ENCODE measurements at places on chromosomes 7 and 10. TPM values are rescaled to one million over a fixed set of nuclear protein-coding genes. Genes with fewer than 3 reads are reported as not detected.

DNA sequence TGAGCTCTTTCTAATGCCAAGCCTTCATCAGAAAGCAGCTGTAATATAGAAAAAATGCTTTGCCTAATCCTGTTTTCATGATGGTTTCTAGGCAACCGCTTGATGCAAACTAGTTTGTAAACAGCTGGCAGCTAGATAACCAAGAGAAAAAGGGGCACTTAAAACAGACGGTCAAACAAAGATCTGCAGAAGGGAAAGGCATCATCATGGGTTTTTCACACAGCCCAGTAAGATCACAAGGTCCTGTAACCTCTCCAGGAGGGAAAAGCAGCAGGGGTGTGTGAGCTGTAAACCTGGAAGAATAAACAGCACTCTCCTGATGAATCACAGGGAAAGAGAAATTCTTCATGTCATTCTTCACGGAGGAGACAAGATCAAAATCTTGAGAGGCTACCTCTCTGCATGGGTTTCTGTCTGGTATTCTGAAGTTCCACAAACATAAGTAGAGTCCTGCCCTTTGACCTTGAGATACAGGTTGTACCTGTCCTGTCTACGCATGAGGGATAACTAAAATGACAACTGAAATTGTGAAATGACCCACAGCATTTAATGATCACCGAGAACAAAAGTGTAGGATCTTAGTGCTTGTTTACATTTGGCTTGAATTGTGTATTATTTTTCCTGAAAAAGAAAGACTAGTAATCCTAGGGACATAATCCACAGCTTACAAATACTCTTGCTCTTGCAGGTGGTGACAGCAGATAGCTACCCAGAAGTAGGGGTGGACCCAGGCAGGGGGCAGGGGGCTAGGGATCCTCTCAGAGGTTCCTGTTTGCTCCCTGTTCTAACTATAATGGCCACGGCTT lies 48.0 kb downstream of the CREB3L2 start:
- DNase-seq, result no peak

DNA sequence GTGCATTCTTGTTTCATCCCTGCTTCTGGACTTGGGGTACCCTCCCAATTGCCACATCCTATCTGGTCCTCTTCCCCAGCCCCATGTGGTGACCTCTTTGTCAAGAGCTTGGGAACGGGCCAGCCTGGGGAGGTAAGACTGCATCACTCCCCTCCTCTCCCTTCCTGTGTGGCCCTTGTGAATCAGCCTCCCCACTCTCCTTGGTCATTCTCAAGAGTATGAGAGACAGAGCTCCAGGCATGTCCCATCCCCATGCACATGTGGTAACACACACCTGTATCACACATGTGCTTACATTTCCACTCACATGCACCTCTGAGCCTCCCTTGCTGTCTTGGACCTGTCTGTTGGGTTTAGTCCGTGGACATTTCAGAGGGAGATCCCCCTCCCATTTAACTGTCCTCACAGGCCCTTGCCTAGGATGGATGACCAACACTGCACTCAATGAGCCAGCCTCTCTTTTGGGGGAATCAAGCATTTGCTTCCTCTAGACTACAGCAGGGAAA lies 2.6 kb downstream of the MRPL43 start:
- DNase-seq, result no peak

GRCh38 chr10:78191301-78191700 lies 157.6 kb downstream of the RPS24 start:
- DNase-seq, result no peak

DNA sequence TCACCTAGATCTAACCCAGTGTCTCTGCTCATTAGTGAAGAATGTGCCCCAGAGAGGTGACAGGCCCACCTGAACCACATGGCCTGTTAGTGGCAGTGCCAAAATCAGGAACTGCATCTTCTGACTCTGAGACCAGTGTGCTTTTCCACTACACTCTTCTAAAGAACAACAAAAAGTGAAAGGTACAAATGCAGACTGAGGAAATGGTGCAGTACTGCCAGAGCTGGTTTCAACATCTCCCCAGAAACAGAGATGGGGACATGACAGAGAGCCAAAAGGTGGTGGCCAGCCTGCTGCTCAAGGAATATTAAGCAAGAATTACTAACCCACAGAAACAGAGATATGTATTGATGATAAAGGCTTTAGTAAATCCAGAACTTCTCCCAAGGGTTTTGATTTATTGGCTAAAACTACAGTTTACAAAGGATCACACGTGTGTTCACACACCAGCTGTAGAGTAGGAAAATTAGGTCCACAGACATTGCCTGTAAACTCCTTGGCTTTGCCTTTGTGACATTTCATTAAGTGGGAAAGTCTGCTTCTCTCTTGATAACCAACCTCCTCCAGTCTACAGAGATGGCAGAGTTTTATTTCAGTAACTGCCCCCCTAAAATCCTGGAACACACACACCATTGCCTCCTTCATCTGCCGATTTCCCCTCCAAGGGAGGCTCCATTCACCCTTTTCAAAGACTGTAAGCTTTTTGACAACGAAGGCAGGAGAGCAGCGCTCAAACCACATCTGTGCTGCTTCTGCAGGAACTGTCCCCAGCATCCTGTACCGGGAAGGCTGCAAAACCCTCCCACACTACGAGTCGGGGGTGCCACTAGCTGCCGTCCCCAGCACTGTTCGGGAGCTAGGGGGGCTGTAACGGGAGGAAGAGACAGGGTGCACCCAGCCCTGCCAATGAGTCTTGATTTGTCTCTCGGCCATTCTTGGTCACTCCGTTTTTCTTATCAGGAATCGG lies 29.8 kb downstream of the GSDME start:
- no peak for DNase-seq

- DNase-seq, result no peak
These were observed 90.8 kb downstream of the EGFR start for GRCh38 chr7:55109404-55110167.

- DNase-seq, result no peak
These were observed 122.7 kb upstream of the DNAJB12 start for GRCh38 chr10:72477463-72477862.

DNA sequence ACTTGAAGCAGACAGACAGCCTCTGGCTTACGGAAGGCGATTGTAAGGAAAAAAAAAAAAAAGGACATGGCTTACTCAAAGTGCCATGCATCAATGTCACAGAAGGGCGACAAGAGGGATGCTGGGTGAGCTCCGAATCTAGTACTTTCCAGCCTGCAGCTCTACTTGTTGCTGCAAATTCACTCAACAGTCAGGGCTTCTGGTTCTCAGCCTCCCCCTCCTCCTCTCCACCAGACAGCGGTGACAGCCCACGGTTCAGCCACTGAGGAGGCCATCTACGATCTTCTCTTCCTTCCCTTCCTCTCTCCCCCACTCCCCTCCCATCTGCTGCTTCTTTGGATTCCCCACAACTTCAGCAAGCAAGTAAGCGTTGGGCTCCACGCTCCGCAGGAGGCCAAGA lies 63.5 kb downstream of the PRKAG2 start:
- no peak for DNase-seq

DNA sequence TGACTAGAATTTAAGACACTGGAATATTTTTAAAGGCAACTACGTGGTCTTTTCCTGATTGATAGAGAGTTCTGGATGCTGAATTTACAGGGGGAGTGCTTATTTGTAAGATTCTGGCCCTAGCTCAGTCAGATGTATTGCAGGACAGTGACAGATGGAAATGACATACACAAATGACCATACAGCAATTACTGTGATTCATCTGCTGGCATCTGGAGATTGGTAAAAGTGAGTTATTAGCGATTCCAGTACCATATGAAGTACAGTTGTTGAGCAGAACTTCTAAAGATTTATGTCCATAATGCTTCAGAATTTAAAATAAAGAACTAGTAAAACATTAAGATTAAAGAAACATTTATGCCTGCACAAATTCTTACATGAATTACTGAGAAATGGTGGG lies 243.2 kb downstream of the CRPPA start:
- DNase-seq, result no peak

DNA sequence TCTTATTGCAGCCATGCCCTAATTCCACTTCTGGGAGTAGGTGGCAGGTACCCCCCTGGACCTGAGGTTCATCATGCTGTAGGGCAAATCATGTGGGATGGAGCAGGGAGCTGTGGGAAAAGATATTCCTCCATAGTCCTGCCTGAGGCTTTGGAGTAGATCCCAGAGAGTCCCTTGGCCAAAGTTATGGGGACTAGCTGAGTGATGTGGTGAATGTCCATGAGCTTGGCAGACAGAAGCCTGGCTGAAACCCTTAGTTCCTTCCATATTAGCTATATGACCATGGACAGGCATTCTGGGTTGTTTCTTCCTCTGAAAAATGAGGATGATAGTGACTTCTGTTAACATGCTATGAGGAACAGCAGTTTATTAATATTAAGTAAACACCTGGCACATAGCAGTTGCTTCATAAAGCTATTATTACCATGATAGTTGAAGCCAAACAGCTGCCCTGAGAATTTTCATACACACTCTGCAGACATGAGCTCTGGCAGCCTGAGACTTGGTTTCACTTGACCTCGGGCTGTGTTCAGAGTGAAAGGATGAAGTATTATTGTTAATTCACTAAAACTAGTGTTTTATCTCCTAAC lies 15.0 kb upstream of the IMPDH1 start:
- no peak for DNase-seq

The AGFG2 gene
- 10.5 TPM for total RNA-seq

The NME8 gene
- 0.27 TPM for total RNA-seq

- no peak for DNase-seq
These were observed 11.8 kb upstream of the SLC13A1 start for GRCh38 chr7:123211545-123211944.

DNA sequence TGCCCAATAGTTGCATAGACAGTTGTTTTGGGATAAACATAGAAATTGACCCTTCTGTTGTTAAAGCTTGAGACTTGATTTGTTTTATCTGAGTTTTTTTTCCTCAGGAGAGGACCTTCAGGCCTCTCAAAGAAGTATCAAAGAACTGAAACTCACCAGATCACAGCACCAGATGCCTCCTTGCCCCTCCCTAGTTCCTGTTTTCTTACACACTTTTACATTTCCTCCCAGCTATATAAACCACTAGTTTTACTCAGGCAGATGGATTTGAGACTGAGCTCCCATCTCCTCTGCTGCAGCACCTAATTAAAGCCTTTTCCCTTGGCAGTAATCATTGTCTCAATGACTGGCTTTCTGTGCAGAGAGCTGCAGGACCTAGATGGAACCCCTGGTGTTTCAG lies 150.6 kb upstream of the NRG3 start:
- no peak for DNase-seq

- DNase-seq, result no peak
These were observed 16.5 kb downstream of the NPFFR1 start for GRCh38 chr10:70267161-70267933.

DNA sequence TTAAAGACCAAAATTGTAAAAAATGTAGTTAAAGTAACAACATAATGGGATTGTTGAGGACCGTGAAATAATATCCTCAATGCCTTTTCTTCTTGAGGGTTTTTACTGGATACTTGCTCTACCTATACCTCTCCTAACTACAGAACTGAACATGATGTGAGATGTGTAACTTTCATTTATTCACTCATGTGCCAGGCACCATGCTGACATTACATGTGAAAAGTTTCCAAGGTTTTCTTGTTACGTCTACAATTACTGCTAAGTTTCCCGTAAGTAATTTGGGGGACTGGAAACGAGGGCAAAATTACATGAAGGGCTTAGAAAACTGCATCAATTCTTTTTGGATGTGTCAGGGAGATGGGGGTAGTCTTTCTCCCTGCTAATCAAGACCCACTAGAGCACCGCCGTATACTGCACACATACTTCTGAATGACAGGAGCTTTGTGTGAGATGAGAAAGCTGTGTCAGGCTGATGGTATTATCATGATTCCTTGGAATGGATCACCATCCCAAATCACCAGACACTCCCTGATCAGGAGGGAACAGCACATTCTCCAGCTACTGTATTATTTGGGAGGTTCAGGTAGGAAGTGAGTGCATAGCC lies 41.8 kb downstream of the PTPRZ1 start:
- no peak for DNase-seq

DNA sequence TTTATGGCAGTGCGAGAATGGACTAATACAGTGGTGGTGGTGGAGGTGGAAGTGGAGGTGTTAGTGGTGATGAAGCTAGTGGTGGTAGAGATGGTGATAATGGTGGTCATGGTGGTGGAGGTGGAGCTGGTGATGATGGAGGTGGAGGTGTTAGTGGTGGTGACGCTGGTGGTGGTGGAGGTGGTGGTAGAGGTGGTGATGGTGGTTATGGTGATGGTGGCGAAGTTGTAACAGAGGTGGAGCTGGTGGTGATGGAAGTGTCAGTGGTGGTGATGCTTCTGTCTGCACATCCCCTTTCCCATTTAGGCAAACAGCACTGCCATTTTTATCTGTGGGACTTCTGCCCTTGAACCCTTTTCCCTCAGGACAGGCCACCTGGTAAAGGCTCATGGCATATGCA lies 7.4 kb upstream of the PTPRN2 start:
- DNase-seq, result peak; percentile 41

GRCh38 chr10:3625959-3626751 lies 158.9 kb downstream of the KLF6 start:
- DNase-seq, result no peak

The C1QL3 gene
- 0.27 TPM for total RNA-seq

GRCh38 chr10:122561212-122561611 lies 658 bp downstream of the DMBT1 start:
- DNase-seq, result no peak

The CAPZA2 gene
- 57.4 TPM for total RNA-seq

The AKR1C8 gene
- total RNA-seq, result under 0.01 TPM

GRCh38 chr10:88186335-88186734 lies 322.9 kb downstream of the PTEN start:
- DNase-seq, result no peak

The ZNF239 gene
- 1.1 TPM for total RNA-seq

GRCh38 chr10:112827086-112827485 lies 123.0 kb upstream of the TCF7L2 start:
- no peak for DNase-seq

The PTF1A gene
- total RNA-seq, result not detected

DNA sequence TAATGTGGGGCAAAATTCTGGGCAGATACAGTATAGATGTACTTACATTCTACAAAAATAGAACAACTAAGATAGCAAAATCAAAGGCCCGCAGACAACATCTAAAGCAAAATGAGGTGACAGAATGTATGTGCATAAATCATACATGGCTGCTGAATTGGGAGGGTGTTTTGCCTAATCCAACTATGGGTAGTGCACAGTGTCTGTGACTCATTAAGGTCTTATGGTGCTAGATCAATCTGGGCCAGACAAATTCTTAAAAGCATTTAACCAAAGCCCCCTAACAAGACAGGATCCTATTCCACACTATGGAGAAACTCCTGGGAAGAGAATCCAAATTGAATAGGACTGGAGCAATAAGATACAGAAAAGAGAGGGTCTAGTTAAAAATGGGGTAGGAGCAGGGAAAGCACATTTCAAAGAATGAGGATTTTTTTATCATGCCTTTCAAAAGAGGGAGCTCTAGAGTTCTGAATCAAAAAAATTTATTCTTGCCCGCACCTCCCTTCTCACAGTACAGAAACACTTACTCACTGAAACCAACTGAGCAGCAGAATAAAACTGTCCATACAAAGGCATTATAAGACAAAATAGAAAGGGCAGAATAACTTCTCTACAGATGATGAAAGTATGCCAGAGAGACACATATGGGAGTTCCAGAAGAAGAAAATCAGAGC lies 181.3 kb downstream of the RNLS start:
- no peak for DNase-seq

- DNase-seq, result no peak
These were observed 57.0 kb upstream of the CC2D2B start for GRCh38 chr10:95850791-95851190.

Data from hematopoietic multipotent progenitor cell (in vitro differentiated cells).